ENCODE measurements at places on chromosomes 2 and 18.
A peak's percentile ranks its signal among the peaks of the same experiment; 100 is the strongest.

DNA sequence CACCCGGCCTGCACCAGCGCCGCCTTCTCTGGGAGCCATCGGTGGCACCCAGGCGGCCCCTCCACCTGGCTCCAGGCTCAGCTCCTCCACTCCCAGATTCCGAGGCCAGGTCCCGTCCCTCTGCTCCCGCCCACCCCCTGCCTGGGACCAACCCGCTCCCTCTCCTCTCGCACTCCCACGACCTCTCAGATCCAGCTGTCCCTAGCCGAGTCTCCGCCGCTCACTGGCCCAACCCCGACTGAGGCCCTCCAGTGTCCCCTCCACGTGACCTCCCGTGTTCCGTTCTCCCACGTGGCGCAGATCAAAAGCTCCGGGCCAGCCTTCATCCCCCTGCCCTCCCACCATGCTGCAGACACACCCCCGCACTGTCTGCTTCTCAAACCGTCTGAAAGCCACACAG is 14.4 kb upstream of the SALL3 start:
- DNase-seq: no peak

DNA sequence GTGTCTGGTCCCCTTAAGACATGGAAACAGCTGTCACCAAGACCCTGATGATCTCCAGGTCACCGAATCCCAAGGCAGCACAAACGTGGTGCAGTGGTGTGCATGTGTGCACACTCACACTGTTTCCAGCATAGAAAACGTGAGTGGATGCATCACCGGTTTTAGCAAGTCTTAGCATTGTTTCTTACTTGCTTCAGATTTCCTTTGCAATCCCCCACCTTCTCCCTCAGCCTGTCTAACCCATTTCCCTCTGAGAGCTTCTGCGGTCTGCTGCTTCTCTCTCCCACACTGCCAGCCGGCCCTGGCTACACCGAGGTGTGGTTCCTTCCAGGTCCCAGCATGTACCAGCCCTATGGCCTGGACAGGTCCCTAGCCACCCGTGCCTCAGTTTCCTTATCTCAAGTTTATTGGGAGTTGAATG is 343.4 kb upstream of the HS6ST1 start:
- no peak for DNase-seq

DNA sequence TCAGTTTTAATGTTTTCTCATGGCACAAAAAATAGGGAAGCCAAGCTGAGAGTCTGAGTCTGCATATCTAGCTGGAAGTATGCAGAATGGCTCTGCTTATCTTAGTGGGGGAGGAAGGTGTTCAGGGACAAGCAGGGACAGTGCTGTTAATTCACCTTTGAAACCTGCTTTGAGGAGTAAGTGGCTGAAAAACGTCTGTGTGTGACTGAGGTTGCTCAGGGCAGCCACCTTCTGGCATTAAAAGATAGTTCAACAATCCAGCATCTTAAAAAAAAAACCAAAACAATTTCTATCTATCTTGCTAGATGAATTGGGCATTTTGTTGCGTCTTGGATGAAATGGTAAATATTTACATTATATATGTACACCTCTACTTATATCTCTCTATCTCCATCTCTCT is 2.0 kb upstream of the TRPM8 start:
- DNase-seq: no peak

GRCh38 chr2:136065384-136065783 is 52.6 kb downstream of the CXCR4 start:
- DNase-seq: no peak

DNA sequence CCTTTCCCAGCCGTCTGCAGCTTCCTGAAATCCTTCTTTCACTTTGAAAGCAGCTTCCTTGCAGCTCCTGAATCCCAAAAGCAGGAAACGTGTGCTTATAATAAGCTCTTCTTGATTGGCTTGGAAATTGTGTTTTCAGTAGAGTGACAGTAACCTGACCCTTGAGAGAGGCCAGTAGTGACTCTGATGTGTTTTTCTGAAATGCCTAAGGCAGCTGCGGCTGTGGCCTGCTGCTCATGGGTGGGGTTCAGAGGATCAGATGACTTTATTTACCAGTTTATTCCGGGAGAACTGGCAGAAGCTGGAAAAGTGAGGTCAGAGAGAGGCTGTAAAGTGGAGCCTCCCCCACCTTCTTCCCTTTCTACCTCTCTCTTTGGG is 31.9 kb upstream of the RPIA start:
- no peak for DNase-seq

DNA sequence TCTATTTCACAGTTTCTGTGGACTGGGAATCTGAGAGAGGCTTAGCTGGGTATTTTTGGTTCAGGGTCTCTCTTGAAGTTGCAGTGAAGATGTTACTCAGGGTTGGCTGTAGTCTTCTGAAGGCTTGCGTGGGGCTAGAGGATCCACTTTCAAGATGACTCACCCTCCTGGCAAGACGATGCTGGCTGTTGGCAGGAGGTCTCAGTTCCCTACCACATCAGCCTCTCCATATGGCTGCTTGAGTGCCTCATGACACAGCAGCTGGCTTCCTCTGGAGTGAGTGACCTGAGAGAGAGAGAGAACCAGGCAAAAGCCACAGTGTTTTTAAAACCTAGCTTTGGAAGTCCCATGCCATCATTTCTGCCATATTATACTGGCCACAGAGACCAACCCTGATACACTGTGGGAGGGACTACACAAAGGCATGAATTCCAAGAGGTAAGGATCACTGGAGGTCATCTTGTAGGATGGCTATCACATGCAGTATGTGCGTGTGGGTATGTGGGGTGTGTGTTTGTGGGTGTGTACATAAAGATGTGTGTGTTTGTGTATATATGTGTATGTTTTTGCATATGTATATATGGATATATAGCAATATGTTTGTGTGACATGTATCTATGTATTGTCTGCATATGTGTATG is 25.1 kb downstream of the DNPEP start:
- peak; percentile 90 for DNase-seq

- DNase-seq: no peak
Measured at GRCh38 chr2:149709496-149710263, 122.1 kb upstream of the MMADHC start.
